ENCODE measurements at places on chromosomes 1 and 21.

GRCh38 chr21:24027396-24027795 is 1579.9 kb downstream of the MRPL39 start:
- no peak for DNase-seq

GRCh38 chr1:10328180-10328963 is 70.5 kb upstream of the PGD start:
- no peak for DNase-seq

DNA sequence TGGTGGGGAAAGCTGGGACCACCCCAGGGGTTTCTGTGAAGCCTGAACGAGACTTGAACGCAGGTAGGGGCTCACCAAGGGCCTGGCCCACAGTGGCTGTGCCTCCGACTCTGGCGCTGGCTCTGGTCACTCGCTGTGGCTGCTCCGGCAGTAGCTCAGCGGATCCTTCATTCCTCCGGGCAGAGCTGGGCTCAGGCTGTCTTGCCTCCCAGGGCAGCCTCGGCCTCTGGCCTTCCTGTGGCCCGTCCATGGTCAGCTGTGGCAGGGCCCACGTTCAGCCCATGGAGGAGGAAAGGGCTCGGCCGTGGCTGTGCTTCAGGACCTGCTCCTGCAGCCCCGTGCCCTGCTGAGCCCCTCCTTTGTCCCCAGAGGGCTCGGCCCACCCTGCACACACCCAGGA is 162.9 kb upstream of the C1orf174 start:
- no peak for DNase-seq

DNA sequence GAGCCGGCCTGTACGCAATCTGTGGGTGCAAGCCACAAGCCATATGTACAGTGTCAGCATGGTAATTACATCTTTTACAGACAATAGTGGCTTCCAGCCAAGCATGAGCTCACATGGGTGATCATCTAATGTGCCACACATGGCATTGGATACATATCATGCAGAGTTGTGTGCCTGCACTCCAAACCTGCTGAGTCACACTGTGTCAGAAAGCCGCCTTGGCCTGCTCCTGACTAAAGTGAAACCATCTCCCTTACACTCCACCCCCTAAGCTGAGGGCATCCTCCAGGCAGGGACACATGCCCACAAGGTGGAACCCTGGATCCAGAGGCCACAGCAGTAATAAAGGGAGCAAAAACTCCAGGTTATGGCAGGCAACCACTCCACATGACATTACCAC is 72.5 kb downstream of the KCNT2 start:
- DNase-seq = no peak

DNA sequence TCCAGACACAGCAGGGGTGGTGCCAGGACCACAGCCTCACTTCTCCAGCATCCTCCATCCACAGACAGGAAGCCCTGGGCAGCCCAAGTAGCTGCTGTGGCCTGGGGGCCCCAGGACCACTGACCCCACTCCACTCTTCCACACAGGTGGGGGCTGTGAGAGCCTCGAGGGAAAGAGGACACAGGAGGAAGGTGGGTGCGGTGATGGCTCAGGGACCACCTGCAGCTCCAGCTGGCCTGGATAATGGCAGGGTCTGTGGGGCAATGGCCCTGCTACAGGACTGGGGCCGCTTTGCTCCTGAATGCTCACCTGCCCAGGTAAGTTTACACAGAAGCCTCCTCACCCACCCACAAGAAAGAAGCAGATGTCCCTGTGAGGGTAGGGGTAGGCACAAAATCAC is 18.3 kb upstream of the PRSS38 start:
- DNase-seq = no peak

DNA sequence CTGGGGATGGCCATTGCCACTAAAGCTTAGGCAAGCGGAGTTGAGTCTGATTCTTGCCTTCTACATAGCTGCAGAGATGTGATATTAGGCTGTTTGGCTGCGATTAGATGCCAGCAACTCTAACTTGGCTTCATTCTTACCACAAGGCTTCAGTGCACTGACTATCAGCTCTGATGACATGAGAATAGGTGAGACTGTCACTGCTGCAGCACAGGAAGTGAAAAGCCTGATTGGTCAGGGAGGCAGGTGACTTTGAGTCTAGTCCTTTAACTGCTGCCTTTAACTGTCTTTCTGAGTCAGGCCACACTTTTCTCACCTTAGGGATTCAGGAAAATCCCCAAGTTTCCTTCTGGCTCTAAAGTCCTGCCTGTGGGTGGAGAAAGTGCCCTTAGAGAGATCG is 14.1 kb upstream of the PLXNA2 start:
- no peak for DNase-seq

DNA sequence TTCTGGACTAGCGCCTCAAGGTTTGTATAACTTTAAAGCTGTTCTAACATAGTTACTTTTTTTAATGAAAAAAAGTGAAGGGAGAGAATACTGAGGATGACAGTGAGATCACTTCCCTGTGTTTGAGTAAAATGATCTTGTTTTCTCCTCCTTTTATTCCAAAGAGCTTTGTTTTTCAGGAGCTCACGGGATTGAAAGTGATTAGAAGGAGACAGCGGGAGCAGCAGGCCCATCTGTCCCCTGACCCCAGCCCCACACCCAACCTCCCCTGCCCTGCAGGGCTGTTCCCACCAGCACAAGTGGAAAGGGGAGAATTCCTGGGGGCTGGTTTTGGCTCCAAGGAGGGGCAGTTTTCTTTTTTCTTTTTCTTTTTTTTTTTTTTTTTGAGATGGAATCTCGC is 2.1 kb upstream of the DNMT3L start:
- DNase-seq = no peak

GRCh38 chr1:32192220-32192948 is 8.0 kb upstream of the CCDC28B start:
- no peak for DNase-seq

DNA sequence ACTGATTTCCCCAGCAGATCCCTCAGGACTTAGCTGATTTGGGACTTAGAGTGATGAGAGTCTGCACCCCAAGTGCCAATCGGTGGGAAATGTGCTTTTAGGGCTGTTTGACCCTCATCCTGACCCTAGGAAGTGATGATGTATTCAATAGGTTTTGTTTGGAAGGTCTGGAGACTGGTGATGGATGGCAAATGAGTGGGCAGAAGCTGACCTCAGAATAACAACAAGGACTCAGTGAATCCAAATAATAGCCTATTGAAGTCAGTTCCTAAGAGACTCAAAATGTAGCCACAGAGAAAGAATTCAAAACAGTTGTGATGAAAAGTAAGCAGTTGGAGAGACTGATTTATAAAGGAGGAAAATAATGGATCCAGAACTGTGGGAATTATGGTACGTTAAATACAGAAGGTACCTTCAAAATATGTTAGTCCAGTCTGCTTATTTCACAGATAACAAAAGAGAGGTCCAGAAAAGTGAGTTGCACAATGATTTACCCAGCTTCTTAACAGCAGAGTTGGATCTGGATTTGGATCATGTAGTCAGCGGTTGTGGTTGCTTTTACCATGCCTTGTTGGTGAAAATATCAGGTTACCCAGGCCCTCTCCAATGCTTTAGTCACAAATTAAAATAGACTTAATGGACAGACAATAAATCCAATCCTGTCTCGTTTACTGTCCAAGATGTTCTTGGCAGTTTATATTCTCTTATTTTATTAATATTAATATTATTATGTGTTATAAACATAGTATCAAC is 123.0 kb upstream of the PTBP2 start:
- DNase-seq = no peak

- DNase-seq = no peak
These were observed 3.9 kb downstream of the OVAAL start for GRCh38 chr1:180562640-180563025.

- DNase-seq = no peak
These were observed 1.4 kb downstream of the STXBP3 start for GRCh38 chr1:108747898-108748297.

DNA sequence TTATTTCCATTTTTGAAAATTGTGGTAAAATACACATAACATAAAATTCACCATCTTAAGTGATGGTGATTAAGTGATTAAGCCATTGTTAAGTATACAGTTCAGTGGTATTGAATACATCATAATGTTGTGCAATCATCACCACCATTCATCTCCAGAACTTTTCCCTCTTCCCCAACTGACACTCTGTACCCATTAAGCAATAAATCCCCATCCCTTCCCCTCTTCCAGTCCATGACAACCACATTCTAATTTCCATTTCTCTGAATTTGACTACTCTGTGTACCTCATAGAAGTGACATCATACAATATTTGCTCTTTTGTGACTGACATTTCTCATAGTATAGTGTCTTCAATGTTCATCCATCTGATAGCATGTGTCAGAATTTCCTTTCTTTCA is 124.8 kb downstream of the DISC1 start:
- DNase-seq = no peak

- DNase-seq = peak; percentile 46
These were observed 17.1 kb upstream of the UBXN10 start for GRCh38 chr1:20168564-20169491.

DNA sequence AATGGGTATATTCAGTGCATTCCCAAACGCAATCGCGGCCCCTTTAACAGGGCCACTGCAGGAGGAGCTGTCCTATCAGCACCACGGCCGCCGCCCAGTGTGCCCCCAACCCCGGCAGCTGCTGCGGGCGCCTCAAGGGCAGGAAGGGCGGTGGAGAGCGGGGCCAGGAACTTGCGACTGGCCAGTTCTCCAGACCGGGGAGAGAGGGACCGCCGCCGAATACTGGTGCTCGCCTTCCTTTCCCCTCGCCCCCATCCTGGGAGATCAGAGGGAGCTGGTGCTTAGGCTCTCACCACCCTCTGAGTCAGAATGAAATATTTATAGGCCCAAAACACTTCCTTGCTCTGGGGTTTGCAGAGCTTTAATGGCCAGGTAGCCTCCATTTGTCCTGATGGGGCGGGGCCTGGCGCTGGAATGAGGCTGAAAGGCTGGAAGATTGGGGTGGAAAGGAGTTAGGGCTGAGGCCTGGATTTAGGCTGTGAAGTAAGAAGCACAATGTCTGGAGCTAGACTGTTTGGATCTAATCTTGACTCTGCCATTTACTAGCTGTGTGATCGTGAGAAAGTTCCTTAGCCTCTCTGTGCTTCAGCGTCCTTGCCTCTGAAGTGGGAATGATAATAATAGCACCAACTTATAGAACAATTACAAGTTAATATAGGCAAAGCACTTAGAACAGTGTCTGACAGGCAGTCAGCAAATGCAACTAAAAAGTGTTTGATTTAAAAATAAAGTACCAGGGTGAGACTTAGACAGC is 75.5 kb downstream of the NAV1 start:
- peak; percentile 69 for DNase-seq

- DNase-seq = no peak
These were observed 369.3 kb upstream of the TMPRSS15 start for GRCh38 chr21:18772897-18773296.

DNA sequence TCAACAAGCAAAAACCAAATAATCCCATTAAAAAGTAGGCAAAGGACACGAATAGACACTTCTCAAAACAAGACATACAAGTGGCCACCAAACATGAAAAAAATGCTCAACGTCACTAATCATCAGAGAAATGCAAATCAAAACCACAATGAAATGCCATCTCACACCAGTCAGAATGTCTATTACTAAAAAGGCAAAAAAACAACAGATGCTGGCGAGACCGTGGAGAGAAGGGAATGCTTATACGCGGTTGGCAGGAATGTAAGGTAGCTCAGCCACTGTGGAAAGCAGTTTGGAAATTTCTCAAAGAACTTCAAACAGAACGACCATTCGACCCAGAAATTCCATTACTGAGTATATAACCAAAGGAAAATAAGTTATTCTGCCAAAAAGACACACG is 145.1 kb upstream of the EDN2 start:
- DNase-seq = no peak

DNA sequence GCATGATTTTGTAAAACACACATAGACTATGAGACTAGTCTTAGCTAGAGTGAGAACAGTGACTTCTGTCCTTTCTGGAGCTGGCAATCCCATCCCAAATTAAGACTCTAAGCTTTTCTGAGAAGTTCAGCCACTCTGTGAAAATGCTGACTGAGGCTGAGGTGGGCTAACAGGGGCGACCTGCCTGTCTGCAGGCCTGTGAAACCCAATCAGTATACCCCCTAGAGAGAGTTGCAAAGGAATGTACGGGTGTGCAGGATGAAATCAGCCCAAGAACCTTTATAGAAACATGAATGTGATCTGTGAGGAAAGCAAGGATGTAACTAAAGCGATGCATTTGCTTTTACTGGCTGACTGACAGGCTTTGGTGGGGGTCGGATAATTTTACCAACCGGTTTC is 16.0 kb upstream of the TBX15 start:
- DNase-seq = no peak

GRCh38 chr1:36759355-36759754 is 275.0 kb downstream of the GRIK3 start:
- DNase-seq = no peak

- no peak for DNase-seq
These were observed 108.0 kb upstream of the CACHD1 start for GRCh38 chr1:64361974-64362373.

DNA sequence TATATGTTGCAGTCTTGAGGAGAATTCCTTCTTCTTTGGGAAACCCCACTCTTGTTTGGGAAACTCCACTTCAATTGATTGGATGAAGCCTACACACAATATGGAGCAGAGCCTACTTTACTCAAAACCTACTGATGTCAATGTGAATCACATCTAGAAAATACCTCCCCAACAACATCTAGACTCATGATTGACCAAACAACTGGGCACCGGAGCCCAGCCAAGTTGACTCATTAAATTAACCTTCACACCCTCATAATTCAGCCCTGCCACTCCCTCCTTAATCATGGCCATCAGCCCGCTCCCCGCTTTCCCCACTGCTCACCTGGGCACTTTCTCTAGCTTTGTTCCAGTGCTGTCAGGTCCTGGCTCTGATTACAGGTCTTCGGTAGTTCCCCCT is 208.1 kb upstream of the MAP1LC3C start:
- DNase-seq = no peak

- DNase-seq = no peak
These were observed 2.9 kb upstream of the GPR25 start for GRCh38 chr1:200869753-200870391.

DNA sequence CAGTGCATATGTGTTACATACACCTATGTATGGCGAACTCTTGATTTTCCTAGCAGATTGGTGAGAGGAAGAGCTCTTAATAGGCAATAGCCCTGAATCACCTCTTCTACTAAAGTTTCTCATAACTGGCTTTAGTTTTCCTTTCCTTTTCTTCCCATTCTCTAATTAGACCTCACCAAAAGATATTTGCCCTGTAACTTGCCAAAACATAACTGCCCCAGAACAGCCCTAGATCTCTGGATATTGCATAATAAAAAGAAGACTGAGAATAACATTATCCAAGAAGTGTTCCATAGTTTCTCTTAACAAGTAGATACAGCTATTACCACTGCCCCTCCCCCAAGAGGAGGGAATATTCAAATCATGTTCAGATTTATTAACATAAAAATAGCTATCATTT is 16.3 kb downstream of the SGIP1 start:
- DNase-seq = no peak
